ENCODE measurements at places on chromosomes 7 and 10.

DNA sequence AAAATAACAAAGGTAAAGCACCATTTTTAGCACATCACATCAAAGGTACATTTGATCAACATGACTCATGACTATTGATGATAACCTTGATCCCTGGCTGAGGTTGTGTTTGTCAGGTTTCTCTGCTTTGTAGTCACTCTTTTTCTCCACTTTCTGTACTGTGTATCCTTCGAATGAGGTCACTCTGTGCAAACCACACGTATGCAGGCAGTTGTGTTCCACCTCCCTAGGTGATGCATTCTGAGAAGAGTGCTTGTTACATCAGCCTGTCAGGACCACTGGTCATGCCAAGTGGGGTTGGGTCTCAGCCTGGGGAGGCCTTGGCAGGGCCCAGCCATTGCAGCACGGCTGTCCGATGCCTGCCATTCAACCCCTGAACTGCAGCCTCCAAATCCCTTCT is 62.8 kb upstream of the GJD4 start:
- DNase-seq: no peak

DNA sequence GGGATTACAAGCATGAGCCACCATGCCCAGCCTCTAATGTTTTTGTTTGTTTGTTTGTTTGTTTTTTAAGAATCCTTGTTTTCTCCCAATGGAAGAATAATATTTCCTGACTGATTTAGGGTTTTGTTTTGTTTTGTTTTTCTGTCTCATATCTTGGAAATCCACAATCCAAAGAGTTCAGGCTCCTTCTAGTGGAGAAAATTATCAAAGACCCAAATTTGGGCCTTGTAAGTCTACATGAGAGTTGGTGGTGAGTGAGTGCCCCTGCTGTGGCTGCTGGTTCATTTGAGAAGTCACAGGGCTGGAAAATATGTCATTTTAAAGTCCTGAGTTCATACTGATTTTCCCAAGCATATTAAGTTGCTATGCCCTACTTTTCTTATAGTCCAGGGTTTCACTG is 33.5 kb upstream of the KLHL7 start:
- no peak for DNase-seq

DNA sequence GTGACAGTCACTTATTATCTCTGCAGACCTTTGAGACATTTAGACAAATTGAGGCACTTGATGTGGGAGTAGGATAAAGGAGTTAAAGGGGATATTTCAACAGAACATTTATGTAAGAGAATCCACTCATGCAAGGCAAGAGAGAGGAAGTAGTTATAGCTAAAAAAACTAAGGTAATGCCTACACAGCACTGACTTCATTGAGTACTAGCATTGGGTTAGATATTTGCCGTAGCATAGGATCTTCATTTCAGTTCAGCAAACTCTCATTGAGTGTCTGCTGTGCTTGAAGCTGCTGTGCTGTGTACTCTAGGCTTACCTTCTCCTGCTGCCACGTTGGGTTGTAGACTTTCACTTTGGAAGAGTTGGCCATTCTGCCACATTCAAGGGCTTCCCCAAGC is 10.5 kb upstream of the ENTPD1 start:
- no peak for DNase-seq

GRCh38 chr7:118232837-118233236 is 8.3 kb downstream of the ANKRD7 start:
- DNase-seq: no peak

- DNase-seq: no peak
Measured at GRCh38 chr10:112447620-112447928, 559 bp downstream of the VTI1A start.

GRCh38 chr10:119289227-119289920 is 82.0 kb downstream of the GRK5 start:
- no peak for DNase-seq

DNA sequence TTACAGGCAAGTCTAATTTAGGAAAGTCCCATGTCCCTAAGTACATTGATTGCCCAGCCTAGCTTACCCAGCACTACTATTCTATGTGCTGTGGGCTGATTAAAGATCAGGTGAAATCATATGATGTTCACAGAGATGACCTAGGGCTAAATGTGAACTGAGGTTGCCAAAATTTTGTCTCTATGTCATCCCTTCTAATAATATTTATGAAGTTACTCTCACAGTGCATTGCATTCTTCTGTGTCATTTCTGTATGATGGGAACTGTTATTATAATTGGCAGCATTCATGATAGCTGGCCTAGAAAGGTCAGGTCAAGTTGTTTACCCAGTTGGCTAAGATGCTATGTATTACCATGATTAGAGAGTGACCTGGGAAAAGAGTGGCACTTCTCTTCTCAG is 2.8 kb upstream of the PDK4 start:
- no peak for DNase-seq

- DNase-seq: no peak
Measured at GRCh38 chr10:58704226-58704625, 191.6 kb downstream of the BICC1 start.

All from activated naive CD8-positive, alpha-beta T cell treated with anti-CD3 and anti-CD28 coated beads for 36 hours (primary cell).